ENCODE measurements at places on chromosomes 16 and 17.
A peak's percentile ranks its signal among the peaks of the same experiment; 100 is the strongest.

GRCh38 chr16:85832570-85833218, 33.2 kb downstream of the COX4I1 start:
- DNase-seq: no peak

GRCh38 chr17:59365383-59365981, 34.0 kb downstream of the YPEL2 start:
- DNase-seq: no peak

GRCh38 chr16:56425439-56425832, at the start of gene AMFR:
AMFR (minus strand) TSS chr16:56425545; CDS start chr16:56425327, 218 bp downstream.
- DNase-seq: peak; percentile 96

- no peak for DNase-seq
Measured at GRCh38 chr17:64057701-64058263, 37.3 kb upstream of the ICAM2 start.

- DNase-seq: peak; percentile 51
Measured at GRCh38 chr16:57642160-57643135, 14.0 kb downstream of the ADGRG1 start.

GRCh38 chr17:9878786-9879525, 26.1 kb downstream of the RCVRN start:
- peak; percentile 57 for DNase-seq

- DNase-seq: no peak
Measured at GRCh38 chr16:64990101-64990500, 131.8 kb downstream of the CDH11 start.

- DNase-seq: peak; percentile 12
Measured at GRCh38 chr17:27366437-27366836, 72.5 kb downstream of the WSB1 start.

- peak; percentile 69 for DNase-seq
Measured at GRCh38 chr17:68514831-68515635, 2.8 kb downstream of the PRKAR1A start.

Measured in GM23248 (cell line).